Fibroblast of skin of back (primary cell): ENCODE measurements at places on chromosomes 13 and 19.

- DNase-seq = no peak
These were observed 114.4 kb downstream of the ZDHHC20 start for GRCh38 chr13:21344662-21345176.

DNA sequence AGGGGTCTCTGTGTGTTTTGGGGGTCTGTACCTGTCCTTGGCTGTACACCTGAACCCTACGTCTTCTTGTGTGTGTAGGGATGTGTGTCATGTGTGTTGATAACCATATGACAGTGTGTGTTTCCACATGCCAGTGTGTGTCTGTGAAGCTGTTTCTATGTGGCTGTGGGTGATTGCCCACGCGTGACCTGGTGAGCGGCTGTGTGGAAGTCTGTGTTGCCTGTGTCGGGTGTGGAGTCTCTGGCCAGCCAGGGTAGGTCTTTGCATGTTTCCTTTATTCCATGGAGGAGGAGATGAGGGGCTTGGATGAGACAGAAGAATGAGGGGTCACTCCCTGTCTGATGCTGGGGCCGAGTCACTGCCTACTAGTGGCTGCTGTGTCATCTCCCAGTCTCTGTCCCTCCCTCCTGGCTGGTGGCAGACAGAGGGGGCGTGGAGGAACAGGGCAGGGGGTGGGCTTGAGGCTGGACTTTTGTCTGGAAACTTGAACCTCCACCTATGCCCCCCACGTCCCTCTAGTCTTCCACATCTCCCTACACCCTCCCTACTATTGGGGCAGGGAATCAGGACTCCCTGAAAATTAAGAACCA is 2.8 kb upstream of the FOSB start:
- no peak for DNase-seq

- no peak for DNase-seq
These were observed 31.2 kb downstream of the RCBTB2 start for GRCh38 chr13:48501705-48502104.

GRCh38 chr19:8045872-8046568 is 6.5 kb upstream of the CCL25 start:
- no peak for DNase-seq

GRCh38 chr19:2791876-2792275 is 6.6 kb downstream of the THOP1 start:
- DNase-seq = no peak

- DNase-seq = peak; percentile 92
These were observed at the start of gene REXO1 for GRCh38 chr19:1848399-1849131. Gene REXO1 (minus strand): TSS chr19:1848483. CDS start chr19:1848358, 125 bp downstream.

DNA sequence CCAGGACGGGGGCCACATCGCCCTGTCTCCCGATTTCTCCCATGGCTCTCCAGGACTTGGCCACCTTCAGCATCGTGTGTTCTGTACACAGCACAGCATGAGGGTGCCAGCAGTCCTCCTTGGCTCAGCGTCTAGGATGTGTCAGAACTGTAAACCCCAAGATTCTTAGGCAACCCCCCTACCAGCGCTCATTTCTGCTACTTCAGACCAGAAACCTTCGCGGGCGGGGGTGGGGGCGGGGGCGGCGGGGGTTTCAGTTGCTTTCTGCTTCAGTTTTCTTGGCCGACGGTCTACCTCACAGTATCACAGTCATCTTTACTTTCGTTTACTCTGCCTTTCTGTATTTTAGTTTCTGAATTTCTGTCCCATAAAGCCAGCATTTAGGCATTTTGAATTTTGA is 82.4 kb downstream of the GGACT start:
- DNase-seq = no peak

GRCh38 chr13:51980908-51981307 is 30.3 kb downstream of the ATP7B start:
- no peak for DNase-seq

DNA sequence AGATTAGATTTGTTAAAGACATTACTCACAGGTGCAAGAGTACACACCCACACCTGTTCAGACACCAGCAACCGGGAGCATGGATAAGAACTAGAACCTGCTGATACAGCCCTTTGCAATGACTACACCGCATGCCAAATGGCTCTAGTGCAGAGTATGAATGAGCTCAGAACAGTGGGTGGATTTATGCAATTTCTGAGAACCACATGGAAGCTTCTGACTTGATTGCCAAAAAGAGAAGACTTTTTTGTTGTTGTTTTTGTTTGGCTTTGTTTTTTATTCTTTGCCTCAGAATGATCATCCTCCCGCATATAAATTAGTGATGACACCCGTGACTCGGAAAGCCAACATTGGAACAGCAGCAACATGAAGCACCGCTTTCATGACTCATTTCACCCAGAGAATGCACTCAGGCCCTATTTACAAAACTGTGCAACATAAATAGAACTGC is 77.4 kb upstream of the LRCH1 start:
- peak; percentile 59 for DNase-seq

- DNase-seq = no peak
These were observed 108.0 kb downstream of the LMO7 start for GRCh38 chr13:75744127-75744526.

DNA sequence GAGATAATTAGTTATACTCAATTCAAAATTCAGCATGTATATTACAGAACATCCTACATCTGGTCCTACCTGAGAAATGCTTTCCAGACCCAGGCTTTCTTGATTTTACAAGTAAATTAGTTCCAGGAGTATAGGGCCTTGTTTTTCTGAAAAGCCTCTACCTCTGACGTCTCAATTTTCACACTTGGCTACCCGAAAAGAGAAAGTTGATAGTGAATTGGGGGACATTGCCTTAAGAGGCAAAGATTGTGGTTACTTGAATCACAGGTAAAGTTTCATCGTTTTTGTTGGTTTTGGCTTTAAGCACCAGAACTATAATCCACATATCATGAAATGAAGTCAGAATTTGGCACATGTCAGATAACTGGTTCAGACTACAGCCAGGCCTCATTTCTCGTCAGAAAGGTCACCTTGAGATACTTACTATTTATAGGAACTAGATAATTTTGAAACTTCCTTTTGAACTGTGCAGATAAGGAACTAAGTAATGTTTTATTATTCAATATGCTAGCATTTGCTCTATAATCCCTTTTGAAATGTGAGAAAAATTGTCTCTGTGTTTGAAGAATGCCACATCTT is 30.8 kb downstream of the FAM124A start:
- DNase-seq = no peak

DNA sequence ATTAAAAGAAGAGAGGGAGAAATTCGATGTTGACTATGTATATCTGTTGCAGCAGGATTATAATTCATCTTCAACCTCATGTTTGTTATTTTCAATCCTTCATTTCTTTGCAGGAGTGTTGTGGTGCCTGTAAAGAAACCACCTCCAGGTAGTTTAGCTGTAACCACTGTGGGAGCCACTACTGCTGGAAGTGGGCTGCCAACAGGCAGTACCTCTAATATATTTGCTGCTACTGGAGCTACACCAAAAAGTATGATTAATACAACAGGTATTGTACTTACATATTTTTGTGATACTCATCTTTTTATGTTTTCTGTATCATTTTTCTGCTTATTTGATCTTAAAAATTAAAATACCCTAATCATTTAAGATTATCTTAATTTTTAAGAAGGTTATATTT is 266.5 kb downstream of the NBEA start:
- DNase-seq = no peak
